ENCODE measurements at places on chromosomes 16 and 17.

GRCh38 chr17:57682701-57683100, 62.4 kb downstream of the CCDC182 start:
- DNase-seq, result no peak

DNA sequence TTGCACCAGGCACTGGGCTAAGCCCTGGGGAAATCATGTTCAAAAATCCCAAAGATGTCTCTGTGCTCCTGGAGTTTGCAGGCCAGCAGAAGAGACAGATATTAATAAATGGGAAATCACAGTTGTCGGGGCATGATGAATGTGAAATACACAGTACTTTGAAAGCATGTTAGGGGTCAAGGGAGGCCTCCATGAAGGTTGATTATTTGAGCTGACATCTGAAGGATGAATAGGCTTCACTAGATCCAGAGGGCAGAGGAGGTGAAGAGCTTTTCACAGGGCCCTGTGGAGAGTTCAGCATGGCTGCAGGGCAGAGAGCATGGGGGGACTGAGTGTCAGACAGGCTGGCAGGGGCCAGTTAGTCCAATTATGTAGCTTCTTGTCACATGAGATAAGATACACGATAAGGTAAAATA, 2.6 kb downstream of the ANKRD40CL start:
- DNase-seq, result no peak

- no peak for DNase-seq
Measured at GRCh38 chr17:43465049-43465448, 18.7 kb upstream of the DHX8 start.

GRCh38 chr16:31528523-31529107, 915 bp downstream of the AHSP start:
- DNase-seq, result no peak

GRCh38 chr16:79928142-79928873, 327.8 kb upstream of the MAF start:
- DNase-seq, result no peak

DNA sequence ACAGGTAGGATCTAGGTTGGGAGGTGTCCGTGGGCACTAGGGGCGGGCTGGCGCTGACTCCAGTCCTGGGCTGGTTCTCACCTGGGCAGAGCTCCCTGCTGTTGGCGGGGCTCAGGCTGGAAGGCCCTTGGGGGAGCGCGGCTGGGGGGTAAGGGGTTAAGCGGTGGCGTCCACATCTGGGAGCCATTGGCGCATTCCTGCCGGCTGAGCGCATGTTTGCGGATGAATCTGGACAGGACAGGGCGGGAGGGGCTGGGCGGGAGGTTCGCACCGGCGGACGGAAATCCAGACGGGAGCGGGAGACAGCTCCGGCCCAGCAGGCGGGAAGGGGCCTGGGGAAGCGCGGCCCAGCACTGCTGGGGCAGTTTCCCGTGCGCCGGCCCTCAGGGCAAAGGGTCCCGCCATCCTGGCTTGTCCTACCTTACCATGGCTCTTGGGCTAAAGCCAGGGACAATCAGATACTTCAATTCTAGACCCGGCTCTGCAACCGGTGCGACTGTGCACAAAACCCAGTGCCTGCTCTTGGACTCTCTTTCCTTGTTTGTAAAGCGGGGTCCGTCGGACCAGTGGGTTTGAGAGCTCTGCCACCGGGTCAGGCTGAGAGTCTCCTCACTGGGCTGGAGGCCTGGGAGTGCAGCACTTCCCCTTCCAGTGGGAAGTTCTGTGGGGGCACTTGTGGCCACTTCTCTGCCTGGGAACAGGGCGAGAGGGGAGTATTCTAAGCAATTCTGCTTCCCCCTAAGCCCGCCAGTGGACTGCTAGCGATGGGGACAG, 7.8 kb downstream of the RARA start:
- no peak for DNase-seq

GRCh38 chr17:75475144-75475835, 18.9 kb downstream of the TMEM94 start:
- DNase-seq, result no peak

DNA sequence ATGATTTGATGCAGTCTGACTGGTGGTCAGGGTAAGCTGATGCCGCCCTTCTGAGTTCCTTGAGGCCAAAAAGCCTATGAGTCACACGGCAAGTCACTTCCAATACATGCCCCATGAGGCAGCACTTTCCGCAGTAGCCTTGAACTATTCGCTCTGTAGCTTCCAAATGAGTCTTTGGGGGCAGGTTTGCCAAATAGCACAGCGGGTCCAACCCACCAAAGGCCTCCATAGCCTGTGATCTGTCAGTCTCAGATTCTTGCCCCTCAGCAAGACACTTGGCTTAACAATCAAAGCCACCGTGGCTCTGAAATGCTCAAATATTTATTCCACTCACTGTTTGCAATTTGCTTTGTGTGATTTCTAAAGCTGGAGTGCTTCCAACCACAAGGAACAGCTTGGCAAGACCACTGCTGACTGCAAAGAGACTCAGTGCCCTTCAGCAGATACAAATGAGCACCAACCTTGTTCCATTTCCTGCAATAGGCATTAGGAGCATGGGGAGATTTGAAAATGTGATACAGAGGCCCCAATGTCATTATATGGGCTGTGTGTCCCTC, 45.4 kb downstream of the CLEC19A start:
- DNase-seq, result peak; percentile 32

GRCh38 chr17:41449008-41449407, 8.2 kb upstream of the KRT38 start:
- DNase-seq, result no peak

DNA sequence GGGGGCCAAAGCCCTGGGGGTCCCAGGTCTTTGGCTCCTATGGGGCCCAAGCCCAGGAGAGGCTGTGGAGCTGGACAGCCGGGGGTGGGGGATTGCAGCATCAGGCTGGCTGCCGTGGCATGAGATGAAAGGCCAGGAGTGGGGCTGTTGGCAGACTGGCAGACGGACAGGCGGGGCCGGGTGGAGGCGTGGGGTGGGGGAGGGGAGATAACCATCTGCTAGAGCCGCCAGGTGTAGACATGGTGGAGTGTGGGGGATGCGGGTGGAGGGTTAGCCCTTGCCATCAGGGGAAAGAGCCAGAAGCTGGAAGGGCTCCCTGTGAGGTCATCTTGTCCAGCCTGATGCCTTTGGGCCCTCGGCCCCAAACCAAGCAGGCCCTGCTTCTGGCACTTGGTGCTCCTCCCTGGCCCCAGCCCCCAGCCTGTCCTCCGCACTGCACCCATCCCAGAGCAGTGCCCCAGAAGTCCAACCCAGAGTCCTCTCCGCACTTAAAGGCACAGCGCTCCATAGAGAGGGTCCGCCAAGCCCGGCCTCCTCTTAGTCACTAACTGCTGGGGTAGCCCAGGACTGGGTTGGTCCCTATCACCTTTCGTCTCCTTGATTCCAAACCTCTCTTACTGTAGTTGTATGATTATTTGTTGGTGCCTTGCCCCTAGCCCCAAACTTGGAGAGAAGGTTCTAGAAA, 33.3 kb upstream of the DLX4 start:
- DNase-seq, result no peak

GRCh38 chr16:29989111-29989858, 6.1 kb downstream of the HIRIP3 start:
- DNase-seq, result no peak

- no peak for DNase-seq
Measured at GRCh38 chr17:29149431-29150064, 30.6 kb downstream of the MYO18A start.

GRCh38 chr16:57084257-57084770, 8.1 kb upstream of the CPNE2 start:
- peak; percentile 45 for DNase-seq

DNA sequence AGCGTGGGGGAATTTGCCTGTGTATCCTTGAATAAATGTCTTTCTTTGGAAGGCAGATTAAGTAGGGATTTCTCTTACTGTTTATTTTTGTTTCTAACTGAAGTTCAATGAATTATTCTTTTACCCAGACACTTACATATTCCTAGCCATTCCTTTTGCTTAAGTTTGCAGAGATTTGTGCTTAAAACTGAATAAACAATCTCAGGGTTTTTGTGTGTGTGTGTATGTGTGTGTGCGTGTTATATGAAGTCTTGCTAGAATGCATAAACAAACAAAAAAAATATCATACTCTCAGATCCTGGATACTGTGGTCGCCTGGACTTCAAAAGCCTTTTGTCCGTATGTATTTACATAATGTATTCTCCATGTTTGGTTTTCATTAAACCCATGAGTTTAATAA, 672.8 kb downstream of the MAF start:
- no peak for DNase-seq

- DNase-seq, result no peak
Measured at GRCh38 chr16:71965223-71965622, 35.0 kb downstream of the PKD1L3 start.

DNA sequence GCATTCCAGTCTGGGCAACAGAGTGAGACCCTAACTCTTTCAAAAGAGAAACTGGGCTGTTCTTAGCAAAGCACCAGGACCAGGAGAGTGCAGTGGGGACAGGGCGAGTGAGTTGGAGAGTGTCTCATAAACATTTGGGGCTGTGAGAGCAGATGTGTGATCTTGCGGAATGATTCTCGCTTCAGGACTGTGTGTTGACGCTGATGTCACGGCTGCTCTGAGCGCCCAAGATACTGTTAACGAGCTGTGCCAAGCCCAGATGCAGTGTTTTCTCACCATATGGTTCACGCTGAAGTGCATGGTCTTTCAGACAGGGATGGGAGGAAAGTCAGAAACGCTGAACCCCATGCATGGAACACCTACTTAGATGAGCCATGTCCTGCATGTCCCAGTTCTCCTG, 438.2 kb downstream of the HS3ST4 start:
- no peak for DNase-seq

- peak; percentile 49 for DNase-seq
Measured at GRCh38 chr17:56681561-56682266, 88.2 kb downstream of the NOG start.

DNA sequence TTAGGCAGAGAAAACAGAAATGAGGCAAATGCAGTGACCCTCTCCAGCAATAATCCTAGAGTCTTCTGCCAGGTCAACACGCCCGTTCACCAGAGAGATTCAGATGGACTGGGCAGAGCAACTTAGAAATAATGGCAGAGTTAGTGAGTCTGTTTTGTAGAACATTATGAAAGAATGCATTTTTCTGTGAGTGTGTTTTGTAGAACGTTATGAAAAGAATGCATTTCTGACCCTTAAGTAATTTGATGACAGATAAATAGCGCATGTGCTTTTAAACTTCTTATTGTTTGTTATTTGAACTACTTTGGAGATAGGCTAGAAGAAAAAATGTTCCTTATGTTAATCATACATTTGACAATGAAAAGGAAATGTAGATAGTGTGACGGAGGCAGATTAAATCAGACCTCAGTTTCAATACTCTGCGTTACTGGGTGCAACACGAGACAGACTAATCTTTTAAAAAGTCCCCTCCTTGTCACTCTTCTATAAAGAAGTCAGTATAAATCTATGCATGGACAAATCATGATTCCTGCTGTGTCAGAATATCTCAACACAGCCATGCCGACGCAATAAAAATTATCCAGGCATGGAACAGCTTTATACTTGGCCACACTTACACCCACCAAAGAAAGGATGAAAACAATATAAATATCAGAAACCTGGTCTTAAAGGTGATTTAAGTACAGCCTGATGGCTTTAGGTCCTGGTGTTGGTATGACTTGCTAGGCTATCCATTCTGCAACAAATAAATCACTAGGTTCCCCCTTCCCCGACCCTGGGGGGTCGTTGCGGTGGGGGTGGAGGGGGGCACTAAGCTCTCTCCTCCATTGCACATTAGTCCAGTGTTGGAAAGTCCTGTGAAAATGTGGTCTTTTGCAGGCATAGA, 47.8 kb downstream of the MARCHF10 start:
- no peak for DNase-seq

GRCh38 chr16:1439058-1439698, 5.2 kb downstream of the CCDC154 start:
- DNase-seq, result no peak

DNA sequence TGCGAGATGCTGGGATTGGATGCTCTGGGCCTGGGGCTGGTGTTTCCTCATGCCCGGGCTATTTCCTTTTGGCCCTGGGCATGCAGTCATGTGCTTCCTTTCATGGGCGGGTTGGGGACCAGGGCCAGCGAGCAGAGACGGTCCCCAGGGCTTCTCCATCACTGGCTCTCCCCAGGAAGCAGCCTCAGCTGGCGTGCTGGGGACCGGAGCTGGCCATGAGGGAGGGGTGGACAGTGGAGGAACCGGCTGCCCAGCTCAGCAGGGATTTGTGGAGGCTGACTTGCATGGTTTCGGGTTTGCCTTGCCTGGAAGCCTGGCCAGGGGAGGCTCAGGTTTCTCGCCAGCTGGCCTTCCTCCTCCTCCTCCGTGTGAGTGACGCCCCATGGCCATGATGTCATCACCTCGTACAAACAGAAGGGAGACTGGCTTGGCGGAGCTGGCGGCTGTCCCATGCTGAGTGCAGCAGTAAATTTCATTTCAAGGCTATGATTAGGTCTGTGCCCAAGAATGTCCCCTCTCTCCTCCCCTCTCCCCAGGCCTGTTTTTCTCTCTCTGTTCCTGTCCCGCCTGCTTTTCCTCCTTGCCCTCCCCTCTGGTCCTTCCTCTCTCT, 8.9 kb upstream of the TIMP2 start:
- DNase-seq, result peak; percentile 99

DNA sequence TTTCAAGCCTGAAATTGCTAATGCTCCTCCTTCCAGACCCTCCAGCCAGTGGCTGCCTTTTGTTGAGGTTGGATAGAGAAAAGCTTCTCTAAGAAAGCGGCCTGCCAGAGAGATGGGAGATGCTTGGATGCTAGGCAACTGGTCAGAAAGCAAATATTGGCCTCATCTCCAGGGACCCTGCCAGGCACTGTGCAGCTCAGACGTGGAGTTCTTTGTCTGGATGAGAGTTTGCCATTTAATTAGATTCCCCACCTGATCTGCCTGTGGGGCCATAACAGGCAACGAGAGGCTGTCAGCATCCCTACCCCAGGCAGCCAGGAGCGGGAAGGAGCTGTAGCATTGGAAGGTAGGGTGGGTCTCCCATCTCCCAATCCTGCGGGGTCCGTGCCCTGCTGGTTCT, 52.7 kb downstream of the ASIC2 start:
- DNase-seq, result no peak

GRCh38 chr17:34302636-34303035, 16.6 kb upstream of the CCL8 start:
- no peak for DNase-seq

- DNase-seq, result no peak
Measured at GRCh38 chr17:63506627-63507026, 16.5 kb upstream of the KCNH6 start.

DNA sequence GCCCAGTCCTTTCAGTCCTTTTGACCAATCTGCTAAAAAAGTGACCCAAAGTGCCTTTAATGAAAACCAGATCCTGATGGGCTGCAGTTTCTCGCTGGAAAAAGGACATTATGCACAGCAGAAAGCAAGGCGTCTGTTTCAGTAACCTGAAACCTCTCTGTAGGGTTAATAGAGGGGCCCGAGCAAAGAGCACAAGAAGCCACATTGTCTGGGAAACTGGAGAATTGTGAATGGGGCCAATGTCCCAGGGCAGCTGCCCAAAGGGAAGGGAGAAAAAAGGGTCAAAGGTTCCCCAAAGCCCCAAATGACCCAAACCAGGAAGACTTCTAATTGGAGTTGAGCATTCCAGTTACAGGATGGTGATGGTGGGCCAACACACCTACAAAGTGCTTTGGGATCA, 3.0 kb downstream of the OTOA start:
- no peak for DNase-seq

DNA sequence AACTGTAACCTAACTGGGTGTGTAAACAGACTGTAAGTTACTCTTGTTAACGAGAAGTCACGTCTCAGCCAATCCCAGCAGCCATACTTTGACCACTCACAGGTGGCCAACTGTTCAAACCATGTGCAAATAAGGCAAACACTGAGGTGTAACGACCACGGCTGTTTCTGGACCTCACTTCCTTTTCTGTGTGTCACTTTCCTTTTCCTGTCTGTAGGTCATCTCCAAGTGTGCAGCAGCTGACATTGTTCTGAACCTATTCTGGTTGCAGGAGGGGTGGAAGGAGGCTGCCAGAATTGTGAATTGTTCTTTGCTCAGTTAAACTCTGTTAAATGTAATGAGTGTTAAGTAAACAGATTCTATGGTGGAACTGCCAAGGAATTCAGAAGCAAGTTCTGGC, 627.4 kb downstream of the KCNJ2 start:
- DNase-seq, result no peak

Measured in stromal cell of bone marrow (primary cell).